Activated CD4-positive, alpha-beta T cell treated with anti-CD3 and anti-CD28 coated beads for 24 hours (primary cell): ENCODE measurements at places on chromosomes 5 and 9.
A peak's percentile ranks its signal among the peaks of the same experiment; 100 is the strongest.

DNA sequence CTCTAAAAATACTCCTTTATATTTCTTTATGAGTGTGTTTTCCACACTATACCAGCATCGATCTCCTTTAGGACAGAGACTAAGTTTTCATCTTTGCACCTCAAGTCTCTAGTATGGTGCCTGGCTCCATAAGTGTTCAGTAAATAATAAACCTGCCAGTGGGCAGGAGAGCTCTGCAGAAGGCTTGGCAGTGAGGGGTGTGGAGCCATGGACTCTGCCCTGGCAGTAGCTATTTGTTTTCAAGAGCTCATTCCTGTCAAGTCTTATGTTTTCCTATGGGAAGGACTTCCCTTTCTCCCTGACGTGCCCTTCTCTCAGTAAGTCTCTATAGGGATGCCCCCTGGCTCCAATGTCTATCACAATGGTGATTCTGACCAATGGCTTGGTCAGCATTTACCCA, 252.2 kb downstream of the PIK3R1 start:
- DNase-seq: no peak

- DNase-seq: no peak
These were observed 11.4 kb downstream of the LAMC3 start for GRCh38 chr9:131020388-131020787.

DNA sequence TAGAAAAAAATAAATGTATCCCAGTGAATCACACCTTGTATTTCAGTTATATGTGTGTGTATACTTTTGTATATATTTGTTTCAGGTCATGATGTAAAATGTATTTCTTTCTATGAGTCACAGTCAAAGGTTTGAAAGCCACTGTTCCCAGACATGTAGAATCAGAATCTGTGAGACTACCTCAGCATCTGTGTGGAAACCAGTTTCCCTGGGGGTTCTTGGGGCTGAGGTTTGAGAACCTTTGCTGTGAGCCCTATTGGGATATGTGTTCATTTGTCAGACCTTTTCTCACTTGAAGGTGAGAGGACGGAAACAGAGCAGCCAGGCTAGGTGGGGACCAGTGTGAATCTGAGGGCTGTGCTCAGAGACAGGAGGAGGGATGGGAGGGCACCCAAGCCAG, 78.7 kb upstream of the SAP30L start:
- no peak for DNase-seq

DNA sequence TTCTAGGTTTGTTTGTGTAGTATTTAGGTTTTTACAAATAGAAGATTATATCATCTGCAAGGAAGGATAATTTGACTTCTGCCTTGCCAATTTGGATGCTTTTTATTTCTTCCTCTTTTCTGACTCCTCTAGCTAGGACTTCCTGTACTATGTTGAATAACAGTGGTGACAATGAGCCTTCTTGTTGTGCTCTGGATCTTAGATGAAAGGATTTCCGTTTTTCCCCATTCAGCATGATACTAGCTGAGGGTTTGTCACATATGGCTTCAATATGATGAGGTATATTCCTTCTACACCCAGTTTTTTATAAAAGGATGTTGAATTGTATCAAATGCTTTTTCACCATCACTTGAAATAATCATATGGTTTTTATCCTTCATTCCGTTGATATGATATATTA, 101.4 kb downstream of the FBXO4 start:
- DNase-seq: no peak

DNA sequence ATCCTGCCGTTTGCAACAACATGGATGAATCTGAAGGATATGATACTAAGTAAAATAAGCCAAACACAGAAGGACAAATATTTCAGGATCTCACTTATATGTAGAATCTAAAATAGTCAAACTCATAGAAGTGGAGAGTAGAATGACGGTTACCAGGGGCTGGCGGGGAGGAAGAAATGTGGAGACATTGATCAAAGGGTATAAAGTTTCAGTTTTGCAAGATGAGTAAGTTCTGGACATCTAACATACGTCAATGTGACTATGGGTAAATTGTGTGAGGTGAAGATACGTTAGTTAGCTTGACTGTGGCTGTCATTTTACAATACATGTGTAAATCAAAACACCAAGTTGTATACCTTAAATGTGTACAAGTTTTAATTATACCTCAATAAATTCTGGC, 200.3 kb downstream of the SNX18 start:
- peak; percentile 4 for DNase-seq

DNA sequence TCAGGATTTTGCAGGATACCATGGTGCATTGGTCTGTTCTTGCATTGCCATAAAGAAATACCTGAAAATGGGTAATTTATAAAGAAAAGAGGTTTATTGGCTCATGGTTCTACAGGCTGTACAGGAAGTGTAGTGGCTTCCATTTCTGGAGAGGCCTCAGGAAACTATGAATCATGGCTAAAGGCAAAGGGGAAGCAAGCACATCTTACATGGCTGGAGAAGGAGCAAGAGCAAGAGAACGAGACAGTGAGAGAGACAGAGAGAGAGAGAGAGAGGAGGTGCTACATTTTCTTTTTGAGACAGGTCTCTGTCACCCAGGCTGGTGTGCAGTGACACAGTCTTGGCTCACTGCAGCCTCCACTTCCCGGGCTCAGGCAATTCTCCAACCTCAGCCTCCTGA, 43.9 kb downstream of the P4HA2 start:
- DNase-seq: no peak

DNA sequence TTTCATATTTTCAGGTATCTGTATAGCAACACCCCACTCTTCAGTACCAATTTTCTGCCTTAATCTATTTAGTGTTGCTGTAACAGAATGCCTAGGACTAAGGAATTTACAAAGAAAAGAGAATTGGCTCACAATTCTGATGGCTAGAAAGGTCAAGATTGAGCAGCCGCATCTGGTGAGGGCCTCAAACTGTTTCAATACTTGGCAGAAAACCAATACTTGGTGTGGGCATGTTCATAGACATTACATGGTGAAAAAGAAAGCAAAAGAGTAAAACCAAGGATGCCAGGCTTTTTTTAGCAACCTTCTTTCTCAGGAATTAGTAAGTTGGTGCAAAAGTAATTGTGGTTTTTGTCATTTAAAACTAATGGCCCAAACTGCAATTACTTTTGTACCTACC, 1041.1 kb upstream of the CDH6 start:
- DNase-seq: no peak

GRCh38 chr5:110956913-110957813, 114.3 kb upstream of the TSLP start:
- no peak for DNase-seq

- no peak for DNase-seq
These were observed 354.6 kb downstream of the BNC2 start for GRCh38 chr9:16515879-16516301.

GRCh38 chr5:346229-346935, 24.9 kb downstream of the AHRR start:
- no peak for DNase-seq

- no peak for DNase-seq
These were observed 62.1 kb downstream of the PCSK1 start for GRCh38 chr5:96370976-96371375.

DNA sequence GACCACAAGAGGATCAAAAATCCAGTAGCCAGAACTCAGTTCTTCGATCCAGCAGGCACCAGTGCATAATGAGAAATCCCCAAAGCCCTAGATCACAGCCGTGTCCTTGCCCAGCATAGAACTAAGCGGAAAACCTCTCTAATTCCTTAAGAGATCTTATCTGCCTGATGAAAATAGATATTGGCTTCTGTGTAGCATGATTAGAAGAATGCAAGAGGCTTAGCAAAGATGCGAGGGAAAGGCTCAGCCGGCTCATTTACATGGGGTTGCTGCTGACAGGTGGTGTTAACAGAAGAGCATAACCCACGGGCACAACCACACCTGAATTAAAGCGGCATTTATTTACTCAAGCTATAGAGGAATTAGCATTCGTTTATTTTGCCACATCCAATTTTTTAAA, 400.0 kb upstream of the ADAMTS16 start:
- DNase-seq: no peak

GRCh38 chr5:26700759-26701384, 337.5 kb downstream of the CDH9 start:
- no peak for DNase-seq

DNA sequence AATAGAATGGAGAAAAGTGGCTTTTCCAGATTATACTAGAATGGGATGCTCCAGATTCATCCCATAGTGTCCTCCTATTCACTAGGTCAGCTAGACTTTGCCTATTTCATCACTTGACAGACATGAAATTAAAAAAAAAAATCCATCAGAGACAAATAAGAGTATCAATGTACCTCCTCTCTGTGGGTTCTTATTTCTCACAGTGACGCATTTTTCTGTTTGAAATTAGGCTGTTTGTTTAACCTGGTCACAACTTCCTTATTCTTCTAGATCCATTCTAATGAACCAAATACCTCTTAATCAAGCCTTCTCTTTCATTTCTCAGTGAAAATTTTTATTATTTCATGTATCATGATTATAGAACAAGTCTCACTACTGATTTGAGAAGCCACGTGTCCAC, 305.4 kb downstream of the SEMA5A start:
- DNase-seq: no peak

- no peak for DNase-seq
These were observed 80.6 kb downstream of the FEM1C start for GRCh38 chr5:115463983-115464382.

GRCh38 chr5:96084874-96085506, 123.3 kb upstream of the ELL2 start:
- DNase-seq: no peak

DNA sequence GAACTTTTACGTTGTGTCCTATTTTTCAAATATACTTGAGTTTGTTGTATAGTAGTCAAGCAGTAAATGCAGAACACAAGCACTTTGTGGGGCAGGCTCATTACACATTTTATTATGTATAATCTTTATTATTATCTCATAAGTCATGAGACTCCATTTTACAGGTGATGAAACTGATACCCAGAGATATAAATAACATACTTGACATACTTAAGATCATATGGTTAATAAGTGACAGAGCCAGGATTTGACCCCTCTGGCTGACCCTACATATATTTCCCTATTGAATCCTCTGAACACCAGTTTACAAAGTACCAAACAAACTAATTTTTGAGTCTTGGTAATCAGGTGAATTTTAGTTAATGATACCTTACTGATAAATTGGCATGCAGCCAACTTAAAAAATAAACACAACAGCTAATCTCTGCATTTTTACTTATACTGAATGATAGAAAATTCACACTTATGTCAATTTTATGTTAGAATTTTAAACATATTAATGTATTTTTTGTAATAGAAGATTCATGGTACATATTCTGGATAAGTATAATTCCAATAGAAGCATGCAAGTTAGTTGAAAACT, 305.0 kb upstream of the MEF2C start:
- DNase-seq: no peak

DNA sequence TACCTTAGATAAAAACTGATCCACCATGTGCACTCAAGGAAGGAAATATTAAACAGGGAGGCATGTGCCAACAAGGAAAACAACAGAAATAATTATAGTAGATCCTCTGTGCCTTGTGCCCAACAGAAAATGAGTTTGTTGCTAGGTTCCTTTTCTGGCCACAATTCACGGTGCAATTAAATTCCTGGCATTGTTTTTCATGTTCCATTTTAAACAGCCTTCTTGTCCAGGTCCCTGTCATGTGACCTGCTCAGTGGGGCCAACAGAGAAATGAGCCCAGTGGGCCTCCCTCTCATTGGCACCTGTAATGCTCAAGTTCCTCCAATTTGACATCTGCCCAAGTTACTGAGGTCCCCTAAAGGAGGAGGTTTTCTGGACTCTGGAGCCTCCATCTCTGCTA, 56.5 kb downstream of the SPOCK1 start:
- no peak for DNase-seq

- DNase-seq: no peak
These were observed 201.4 kb downstream of the SMARCA2 start for GRCh38 chr9:2216591-2216990.

GRCh38 chr9:91422758-91423711, 597 bp downstream of the NFIL3 start:
- no peak for DNase-seq

DNA sequence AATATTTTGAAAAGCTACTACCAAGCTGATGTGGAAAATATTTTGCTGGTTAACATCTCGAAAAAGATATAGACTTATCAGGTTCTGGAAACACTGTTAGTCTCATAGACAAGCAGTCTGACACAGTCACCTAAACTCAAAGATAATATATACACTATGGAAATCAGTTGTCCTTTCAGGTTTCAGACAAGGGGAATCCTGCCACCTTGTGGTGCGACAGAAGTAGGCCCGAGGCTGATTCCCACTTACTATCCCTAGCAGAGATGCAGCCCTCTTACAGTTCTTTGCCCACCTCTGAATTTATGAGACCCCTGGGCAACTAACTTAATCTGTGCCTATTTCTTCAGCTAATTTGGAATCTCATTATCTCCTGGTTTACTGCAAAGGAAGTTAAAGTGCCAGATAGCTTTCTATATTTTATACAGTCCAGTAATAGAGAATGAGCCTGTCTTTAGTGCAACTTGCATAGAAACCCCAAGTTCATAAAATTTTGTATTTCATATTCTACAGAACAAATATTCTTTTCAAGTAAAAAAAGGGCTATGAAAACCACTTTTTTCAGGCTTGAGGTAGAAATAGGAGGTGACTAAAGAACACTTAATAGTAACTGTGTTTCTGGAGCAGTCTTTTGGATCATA, 16.9 kb downstream of the RAD1 start:
- peak; percentile 41 for DNase-seq

GRCh38 chr9:91131433-91131839, 230.3 kb downstream of the AUH start:
- peak; percentile 44 for DNase-seq

GRCh38 chr9:30078195-30078594, 2306.2 kb upstream of the ACO1 start:
- no peak for DNase-seq

GRCh38 chr5:124908581-124909451, 162.4 kb upstream of the ZNF608 start:
- no peak for DNase-seq

DNA sequence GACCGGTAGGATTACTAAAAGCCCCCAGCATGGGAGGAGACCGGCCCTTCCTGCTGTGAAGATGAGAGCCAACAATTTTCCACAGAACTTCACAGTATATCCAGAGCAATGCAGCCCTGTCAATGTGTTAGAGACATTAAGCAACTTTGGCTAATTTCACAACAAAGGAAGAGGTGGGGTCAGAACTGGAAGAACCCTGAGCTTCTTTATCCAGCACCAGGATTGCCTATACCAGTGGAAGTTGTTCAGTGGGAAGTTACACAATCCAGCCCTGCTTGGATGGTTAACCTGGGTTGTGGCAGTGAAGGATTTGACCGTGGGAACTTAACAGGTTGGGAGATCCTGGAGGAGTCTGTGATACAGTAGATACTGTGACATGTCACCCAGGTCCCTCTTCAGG, 197.0 kb downstream of the FBN2 start:
- no peak for DNase-seq

GRCh38 chr5:130871346-130872086, 293.5 kb downstream of the HINT1 start:
- DNase-seq: peak; percentile 30

- no peak for DNase-seq
These were observed 9.4 kb upstream of the TENT4A start for GRCh38 chr5:6703806-6704205.

DNA sequence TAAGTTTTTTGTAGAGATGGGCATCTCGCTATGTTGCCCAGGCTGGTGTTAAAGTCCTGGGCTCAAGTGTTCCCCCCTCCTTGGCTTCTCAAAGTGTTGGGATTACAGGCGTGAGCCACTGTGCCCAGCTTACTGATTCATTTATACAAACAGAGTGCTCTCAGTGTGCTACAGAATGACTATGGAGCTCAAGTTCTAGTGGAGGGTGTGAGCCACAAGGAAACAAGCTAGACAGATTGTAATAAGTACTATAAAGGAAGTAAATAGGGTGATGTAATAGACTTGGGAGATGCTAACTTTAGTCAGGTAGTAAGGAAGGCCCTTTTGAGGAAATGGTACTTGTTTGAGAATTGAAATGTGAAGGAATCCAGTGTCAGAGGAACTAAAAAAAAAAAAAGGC, 1.7 kb upstream of the TMEM267 start:
- no peak for DNase-seq
